ENCODE measurements at places on chromosomes 4 and X. TPM values are rescaled to one million over a fixed set of nuclear protein-coding genes. Genes with fewer than 3 reads are reported as not detected.

GRCh38 chrX:531611-531936 is 99.0 kb upstream of the SHOX start:
- no peak for DNase-seq

GRCh38 chr4:92872604-92873003 is 568.8 kb downstream of the GRID2 start:
- DNase-seq: no peak

- no peak for DNase-seq
These were observed 1019.9 kb downstream of the CCSER1 start for GRCh38 chr4:91147067-91147466.

DNA sequence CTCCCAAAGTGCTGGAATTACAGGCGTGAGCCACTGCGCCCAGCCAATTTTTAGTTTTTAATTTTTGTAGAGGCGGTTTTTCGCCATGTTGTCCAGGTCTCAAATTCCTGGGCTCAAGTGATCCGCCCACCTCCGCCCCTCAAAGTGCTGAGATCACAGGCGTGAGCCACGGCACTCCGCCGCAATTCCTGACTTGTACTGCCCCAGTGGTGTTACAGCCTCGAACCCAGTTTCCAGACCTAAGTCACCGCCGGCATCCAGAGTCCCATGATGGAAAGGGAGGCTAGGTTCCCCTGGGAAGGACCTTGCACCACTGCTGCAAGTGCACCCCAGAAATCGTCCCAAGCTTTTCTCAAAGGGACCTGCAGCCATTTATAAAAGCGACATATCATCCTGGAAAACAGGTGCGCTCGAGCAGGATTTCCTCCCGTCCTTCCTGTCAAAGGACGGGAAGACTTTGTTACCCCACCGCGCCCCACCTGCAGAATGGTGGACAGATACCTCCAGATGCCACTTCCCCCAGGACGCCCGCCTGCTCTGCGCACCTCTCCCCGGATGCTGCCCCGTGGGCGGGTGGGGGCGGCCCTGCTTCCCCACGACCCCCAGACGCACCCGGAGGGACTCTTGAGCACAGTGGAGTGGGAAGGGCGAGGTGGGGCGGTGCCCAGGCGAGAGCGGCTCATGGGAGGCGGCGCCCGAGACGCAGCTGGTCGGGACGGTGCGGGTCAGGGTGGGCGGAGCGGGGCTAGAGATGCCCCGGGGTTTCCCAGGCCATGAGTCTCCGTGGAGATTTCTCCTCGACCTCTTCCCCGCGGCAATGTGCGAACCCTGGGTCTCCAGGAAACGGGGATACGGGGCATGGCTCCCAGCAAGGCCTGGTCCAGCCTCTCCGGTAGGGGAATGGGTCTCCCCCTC is 947 bp upstream of the RPL10 start:
- peak; percentile 82 for DNase-seq

DNA sequence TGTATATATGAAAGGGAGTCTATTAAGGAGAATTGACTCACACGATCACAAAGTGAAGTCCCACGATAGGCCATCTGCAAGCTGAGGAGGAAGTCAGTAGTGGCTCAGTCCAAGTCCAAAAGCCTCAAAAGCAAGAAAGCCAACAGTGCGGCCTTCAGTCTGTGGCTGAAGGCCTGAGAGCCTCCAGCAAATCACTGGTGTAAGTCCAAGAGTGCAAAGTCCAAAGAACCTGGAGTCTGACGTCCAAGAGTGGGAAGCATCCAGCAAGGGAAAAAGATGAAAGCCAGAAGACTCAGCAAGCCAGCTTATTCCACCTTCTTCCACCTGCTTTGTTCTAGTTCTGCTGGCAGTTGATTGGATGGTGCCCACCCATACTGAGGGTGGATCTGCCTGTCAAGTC is 104.1 kb downstream of the IL1RAPL2 start:
- DNase-seq: no peak

RNF175 gene
- total RNA-seq: not detected
